ENCODE measurements at places on chromosomes 7 and 10.

GRCh38 chr7:152177681-152178404 is 152.4 kb downstream of the GALNT11 start:
- no peak for DNase-seq

DNA sequence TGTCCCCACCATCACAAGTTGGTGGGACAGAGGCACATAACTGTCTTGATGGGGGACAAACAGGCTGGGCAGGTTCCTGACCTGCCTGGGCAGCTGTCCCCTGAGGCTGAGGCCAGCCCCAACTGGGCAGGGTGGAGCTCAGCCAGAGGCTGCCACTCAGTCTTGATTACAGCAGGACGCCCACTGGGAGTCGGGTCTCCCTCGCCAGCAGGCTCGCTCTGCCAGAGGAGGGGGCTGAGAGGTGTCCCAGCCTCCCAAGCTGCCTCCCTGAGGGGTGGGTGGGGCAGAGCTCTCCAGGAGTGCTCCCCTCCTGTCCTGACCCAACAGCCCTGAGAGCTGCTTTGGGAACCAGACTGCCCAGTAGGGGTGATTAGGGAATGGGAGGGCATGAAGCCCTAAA is 1.8 kb upstream of the CAMK2G start:
- no peak for DNase-seq

- no peak for DNase-seq
Measured at GRCh38 chr7:29122081-29122480, 24.3 kb downstream of the CPVL start.

DNA sequence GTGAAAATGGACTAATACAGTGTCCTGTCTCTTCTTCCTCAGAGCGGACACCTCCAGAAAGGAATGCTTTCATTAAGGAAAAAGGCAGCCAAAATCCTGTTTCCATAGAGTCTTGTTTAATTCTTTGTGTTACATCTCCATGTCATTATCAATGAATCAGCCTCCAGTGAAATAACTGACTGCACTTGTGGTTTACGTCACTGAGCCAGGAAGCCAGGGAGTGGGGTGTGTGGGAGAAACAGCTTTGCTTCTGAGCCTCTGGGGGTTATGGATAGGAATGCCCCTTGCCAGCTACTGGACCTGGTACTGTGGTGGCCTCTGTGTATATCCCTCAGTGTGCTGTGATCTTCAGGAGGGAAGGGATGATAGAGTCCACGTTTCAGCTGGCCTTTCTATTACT is 416.8 kb downstream of the GALNT17 start:
- no peak for DNase-seq

DNA sequence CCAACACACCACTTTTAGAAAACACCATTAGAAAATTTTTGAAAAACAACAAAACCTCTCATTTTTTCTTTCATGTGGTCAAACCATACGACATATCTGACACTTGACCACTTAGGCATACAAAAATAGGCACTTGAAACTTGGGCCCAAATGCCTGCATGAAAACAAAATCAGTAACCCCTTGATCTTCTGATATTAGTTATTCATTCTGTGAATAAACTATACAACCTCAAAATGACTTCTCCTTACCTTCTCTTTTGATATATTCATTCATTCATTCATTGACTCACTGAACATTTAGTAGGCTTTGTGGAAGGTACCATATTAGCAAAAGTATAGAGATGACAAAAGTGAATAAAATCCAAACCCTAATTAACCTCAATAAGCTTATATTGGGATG is 26.4 kb downstream of the ITGB1 start:
- DNase-seq: no peak

DNA sequence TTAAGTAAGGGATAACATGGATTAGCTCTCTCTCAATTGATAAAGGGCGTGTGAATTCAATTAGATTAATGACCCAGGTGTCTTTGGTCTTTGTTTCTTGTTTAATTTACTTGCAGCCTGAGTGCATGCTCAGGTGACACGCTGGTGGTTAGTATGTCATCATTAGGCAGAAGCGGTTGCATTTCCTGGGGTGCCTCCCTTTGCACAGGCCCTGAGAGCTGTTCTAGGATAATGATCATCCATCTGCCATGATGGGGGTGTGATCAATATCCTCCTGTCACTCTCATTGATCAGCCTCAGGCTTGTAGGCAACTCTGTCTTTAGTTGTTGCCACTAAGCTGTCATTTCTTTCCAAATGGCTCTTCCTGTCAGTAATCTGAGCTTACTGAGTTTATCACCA is 99.6 kb upstream of the NPS start:
- no peak for DNase-seq

GRCh38 chr10:77552252-77552651 is 85.4 kb downstream of the KCNMA1 start:
- no peak for DNase-seq
